ENCODE measurements at places on chromosomes 4 and X.

DNA sequence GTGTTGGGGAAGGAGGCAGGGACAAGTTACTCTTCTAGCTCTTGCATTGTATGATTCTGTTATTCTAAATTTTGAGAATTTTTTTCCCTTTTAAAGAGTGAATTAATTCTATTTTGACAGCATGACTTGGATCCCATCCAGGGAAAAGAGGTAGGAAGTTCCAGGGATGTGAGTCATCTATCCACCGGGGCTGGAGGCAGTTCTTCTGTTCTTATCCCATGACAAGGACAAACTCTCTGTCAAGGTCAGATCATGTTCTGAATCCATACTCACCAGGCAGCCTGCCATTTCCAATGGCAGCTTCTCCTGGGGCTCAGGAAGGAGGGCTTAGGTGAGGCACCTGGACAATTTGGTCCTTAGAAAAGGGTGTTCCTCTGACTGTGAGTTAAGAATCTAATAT lies 132.0 kb upstream of the MED14 start:
- DNase-seq, result peak; percentile 13

DNA sequence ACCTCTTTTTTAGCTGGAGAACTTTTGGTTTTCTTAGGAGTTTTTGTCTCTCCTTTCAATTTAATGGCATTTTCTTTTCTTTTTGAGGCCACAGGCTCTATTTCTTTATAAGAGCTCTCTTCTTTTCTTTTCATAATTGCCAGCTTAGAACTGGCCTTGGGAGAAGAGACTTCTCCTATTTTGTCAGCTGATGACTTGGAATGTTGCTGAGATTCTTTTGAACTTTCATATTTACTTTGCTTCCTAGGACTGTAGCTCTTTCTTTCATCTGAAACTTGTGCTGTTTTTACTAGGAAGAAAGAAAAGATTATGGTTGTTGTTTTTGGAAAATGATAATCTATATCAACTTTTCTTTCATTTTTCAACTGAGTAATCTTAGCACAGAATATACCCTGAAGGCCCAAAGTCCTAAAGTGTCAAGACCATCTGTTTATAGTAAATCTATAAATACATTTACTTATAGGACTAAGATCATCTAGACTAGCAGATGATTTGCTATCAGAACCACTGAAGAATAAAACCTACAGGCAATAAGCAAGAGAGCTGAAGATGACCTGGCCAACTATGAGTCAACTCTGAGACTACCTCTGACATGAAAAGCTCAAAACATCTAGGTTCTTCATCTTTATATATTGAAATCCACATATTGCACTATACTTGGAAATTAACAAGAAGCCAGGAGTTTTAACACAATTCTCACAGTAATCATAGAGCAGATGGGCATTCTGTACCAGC lies 45.6 kb downstream of the RFC1 start:
- DNase-seq, result no peak

DNA sequence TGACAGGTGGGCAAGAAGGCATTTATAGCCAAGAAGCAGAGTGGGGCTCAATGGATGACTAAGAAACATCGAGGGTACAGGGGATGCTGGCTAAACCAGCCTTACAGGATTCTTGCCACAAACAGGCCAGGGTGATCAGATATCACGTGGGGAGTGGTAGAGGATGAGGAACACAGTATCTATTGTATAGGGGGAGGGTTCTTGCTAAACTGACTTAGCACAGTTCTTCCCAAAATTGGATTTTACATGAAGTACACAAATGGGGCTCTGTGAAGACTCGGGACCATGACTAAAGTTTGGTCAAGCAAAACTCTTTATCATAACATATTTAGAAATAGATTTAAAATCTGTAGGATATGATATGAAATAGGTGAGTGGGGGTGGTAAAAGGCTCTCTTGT lies 144.0 kb upstream of the ATOH1 start:
- DNase-seq, result no peak

GRCh38 chr4:104878936-104879335 lies 267.7 kb upstream of the TET2 start:
- no peak for DNase-seq

GRCh38 chrX:108947205-108947604 lies 210.8 kb upstream of the IRS4 start:
- DNase-seq, result no peak

GRCh38 chr4:172168888-172169287 lies 355.7 kb downstream of the GALNTL6 start:
- no peak for DNase-seq

DNA sequence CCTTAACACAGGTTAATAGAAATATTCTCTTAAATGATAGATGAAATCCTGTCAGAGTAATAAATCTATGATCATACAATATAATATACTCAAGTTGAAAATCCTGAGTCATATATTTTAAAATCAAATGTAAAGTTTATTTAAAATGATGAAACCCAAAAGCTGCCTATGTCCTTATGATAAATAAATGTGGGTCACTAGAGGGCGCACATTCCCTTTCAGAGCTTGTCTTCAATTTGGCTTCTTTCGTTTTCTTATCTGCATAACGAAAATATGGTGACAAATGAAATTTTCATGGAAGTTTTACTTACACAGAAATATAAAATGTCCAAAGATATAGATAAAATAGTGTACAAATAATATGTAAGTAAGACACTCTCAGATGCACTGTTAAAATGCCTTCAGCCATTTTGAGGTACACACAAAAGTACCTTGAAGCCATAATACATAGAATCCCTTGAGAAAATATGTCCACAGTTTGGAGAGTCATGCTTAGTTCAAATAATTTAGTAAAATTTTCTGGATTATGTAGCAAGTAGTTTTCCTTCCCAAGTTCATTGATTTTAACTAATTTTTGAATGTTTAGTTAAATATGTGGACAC lies 680.4 kb downstream of the DMD start:
- DNase-seq, result no peak

DNA sequence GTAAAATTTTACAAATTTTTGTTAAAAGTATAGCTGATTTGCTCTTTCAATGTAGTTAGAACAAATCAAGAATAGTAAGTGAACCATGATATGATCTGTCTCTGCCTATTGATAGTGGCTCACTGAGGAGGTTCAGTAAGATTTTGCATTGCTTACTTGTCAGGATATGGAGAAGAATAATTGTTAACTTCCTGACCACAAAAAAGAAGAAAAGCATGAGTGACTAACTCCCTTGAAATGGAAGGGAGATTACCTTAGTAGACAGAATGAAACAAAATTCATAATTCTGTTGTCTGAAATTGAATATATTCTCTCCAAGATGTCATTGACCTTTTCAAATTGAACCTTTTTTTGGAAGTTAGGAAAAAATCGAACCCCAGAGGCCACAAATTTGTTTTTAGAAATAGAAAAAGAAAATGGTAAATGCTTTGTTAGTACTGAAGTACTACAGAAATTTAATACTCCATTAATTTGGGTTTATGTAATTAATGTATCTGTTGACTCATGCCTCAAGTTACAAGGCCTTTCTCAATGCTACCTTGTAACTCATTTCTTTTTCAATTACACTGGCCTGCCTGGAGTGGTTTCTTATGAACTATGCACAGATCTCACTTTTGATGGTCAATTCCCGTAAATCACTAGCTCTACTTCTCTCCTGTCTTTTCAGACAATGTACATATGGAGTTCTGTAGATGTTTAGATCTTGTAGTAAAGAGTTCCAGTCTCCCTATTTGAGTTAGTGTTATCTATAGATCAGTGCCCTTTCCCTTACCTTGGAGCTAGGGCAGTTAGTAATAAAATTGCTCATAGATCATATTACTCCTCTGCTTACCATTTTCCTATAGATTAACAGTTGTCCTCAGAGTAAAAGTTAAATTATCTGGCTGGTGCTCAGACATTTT lies 139.3 kb downstream of the TLL1 start:
- no peak for DNase-seq

DNA sequence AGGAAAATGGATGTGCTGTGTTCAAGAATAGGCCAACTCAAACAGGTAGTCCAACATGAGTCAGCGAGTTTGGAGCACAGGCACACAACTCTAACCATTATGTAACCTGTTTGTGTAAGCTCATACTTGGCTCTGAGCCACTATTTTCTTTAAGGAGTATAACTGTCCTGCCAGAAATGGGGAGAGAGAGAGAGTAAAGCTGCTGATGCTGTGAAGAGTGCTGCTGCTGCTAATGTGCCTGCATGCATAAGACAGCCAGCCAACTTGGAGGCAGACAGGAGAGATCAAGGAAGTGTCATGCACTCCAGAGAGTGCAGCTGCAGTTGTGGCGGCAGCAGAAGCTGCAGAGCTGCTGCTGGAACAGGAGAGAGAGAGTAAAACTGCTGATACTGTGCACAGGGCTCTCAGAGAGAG lies 11.7 kb upstream of the STATH start:
- DNase-seq, result peak; percentile 8

- no peak for DNase-seq
These were observed 1638.8 kb upstream of the PCDH7 start for GRCh38 chr4:29081234-29081955.

GRCh38 chr4:89243733-89244252 lies 63.8 kb downstream of the GPRIN3 start:
- DNase-seq, result no peak

- DNase-seq, result no peak
These were observed 312.7 kb upstream of the GATB start for GRCh38 chr4:152073351-152074087.

DNA sequence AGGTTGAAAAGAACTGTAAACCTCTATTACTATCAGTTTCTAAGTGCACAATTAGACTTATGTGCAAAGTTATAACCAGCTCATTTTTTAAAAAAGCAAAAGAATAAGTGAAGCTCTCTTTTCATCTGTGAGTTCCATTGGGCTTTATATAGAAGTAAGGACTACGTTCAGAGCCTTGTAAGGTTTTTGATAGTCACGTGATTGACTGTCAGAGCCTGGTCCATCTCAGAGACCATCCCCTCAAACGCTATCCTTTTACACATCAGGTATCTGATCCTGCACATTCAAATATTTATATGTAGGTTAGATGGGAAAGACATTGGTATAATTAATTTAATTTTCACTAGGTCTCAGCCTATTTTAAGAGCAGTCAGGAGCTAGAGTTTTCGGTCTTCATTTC lies 279.3 kb downstream of the INPP4B start:
- no peak for DNase-seq
